ENCODE measurements at places on chromosomes 2 and 18.
A peak's percentile ranks its signal among the peaks of the same experiment; 100 is the strongest.

DNA sequence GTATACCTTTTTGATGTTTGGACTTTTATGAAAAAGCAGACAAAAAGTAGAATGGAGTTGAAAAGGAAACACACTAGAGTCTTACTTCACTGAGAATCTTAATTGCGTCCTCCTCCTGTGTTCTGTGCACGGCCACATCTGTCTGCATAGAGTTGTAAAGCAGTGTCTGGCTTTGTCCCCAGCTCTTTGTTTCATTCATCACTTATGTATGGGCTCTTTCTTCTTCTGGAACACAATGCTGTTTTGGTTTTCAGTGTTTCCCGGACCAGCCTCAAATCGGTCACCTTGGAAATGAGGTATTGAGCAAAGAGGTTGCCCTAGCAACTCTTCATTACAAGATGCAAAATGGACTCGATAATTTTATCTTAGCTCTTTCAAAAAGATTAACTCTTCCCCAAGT is 104.3 kb upstream of the CNGA3 start:
- DNase-seq: no peak

DNA sequence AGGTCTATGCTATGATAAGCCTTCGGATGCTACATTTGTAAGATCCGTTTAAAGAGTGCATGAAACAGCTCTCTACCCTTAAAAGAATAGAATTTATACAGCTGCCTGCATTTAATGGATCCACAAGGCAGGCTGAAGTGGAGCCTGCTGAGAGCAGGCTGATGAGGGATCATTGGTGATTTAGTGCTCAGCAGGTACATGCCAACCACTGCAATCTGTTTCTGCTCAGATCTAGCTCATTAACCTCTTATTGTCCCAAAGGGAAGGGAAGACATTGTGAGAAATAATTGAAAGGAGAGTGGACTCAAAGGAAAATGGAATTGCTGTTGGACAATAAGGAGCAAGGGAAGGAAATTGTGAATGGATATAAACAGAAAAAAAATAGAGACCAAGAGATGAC is 822.6 kb downstream of the TRIB2 start:
- no peak for DNase-seq

DNA sequence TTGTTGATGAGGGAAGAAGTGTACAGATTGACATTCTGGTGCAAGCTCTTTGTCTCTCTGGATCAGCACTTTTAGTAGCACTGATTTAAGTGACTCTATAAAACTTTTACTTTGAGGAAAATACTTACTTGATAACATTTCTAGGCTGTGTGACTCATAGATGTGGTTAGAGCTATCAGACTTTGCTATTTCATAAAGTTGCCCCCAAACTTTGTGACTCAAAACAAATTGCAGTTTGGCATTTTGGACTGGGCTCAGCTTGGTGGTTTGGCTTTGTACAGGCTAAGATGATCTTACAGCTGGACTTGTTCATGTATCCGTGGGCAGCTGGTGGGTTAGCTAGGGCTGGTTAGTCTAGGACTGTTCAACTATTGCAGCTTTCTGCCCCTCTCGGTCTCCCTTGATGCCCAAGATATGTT is 42.1 kb upstream of the GLS start:
- peak; percentile 41 for DNase-seq

DNA sequence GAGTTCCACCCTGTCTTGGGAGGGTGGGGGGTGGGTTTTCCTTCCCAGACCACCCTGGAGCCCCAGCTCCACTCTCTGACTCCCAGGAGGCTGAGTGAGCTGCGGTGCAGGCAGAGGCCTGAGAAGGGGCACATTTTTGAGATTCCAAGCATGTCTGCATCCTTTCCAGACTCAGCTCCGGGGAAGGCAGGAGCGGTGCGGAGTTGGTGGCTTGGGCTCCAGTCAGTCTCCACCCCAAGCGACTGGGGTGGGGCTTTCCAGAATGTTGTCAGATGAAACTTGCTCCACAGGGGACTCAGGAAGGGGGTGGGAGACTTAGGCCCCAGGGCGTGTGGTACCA is 44.2 kb upstream of the HS6ST1 start:
- DNase-seq: no peak

DNA sequence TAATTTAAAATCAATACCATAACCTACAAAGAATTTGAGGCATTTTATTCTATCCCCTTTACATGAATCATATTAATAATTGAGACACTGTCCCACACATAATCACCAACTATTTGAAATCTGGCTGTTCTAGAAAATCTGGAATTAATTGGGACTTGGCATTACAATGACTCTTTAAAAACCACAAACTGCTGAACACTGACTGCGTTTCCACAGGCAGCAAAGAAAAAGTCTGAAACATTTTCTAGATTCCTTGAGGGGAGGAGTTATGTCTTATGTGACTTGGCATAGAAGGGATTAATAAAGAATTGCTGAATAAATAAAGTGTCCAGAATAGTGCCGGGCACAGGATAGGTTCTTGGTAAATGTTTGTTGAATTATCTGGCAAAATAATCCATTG is 61.4 kb downstream of the GPR39 start:
- no peak for DNase-seq

- DNase-seq: no peak
Observed at GRCh38 chr2:173130496-173131465, 55.1 kb downstream of the MAP3K20 start.

DNA sequence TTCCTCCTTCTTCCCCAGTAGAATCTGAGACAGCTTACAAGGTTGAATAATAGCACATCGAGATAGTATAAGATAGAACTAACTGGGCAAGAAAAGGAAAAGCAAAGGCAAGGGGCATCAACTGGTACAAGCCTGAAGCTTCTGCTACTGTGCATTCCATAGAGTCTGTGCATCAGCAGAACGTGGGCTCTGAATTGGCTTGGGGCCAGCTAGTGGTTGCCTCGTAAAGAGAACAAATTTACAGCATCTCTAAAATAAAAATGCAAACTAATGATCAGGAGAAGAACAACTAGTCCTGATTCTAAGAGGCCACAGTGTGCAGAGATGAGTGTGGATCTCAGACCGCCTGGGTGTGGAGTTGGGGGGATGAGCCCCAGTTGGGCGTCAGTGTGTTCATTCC is 36.6 kb downstream of the UPP2 start:
- DNase-seq: no peak

- no peak for DNase-seq
Observed at GRCh38 chr18:58495634-58496033, 133.3 kb downstream of the ALPK2 start.

DNA sequence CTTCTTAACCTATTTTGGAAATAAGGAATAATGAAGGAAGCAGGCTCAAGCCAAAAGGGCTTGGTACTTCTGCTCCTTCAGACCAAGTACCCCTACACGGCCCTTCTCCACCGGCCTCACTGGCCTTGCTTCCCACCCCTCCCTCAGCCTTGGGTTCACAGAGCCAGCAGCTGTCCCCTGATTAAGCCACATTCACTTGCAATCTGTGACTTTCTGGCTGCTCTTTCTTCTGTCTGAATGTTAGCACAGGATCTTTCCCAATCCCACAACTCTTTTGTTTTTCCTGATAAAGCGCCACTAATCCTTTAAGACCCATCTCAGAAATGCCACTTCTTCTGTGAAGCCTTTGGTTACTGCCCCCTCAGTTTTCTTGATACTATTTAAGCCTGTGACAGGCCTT is 52.4 kb downstream of the REEP1 start:
- no peak for DNase-seq

DNA sequence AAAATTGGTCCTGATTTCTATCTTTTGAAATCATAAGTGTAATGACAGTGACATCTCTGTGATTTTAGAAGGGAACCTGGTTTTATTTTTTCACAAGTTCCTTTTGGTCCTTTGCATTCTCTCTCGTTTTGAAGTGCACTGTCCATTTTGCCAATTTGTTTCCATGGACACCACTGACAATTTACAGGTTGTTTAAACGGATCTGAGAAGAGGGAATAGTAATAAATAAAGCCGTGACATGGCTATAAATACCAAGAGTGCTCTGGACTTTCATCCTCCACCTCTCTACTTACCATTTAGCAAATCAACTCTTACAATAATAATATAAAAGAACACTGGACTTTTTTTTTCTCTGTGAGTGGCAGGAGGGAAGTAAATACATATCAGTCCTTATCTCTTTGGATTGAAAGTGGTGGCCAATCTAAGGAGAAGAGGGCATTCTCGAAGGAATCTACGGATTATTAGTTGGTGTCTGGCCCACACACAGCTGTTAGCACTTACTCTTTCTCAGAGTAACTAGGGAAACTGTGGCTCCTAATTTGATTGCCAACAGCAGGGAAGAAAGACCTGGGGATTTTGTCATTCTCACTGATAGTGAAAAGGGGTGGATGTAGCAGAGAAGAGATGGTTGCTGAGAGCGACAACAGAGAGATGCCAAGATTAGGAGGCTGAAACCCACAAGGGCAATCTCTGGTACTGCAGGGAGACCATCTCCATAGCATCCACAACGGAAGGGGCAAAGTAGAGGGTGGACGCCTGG is 108.7 kb upstream of the FSHR start:
- DNase-seq: no peak

- DNase-seq: no peak
Observed at GRCh38 chr18:2654169-2654927, 1.2 kb upstream of the SMCHD1 start.

GRCh38 chr2:211751848-211752247 is 786.8 kb downstream of the ERBB4 start:
- no peak for DNase-seq

- DNase-seq: no peak
Observed at GRCh38 chr2:62657783-62658182, 47.7 kb upstream of the EHBP1 start.

DNA sequence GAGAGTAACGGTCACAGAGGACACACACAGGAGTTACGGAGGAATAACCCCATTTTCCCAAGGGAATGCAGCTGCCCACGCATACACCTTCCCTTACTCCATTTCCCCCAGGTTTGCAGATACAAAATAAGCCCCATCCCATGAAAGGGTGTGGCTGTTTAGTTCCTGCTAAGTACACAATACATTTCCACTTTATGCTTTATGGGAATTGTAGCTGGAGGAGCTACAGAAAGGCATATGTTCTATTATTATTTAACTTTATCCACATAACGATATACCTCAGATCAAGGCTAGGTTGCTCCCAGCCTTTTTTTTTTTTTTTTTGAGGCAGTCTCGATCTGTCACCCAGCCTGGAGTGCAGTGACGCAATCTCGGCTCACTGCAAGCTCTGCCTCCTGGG is 22.7 kb upstream of the INO80D start:
- no peak for DNase-seq

- DNase-seq: no peak
Observed at GRCh38 chr18:3651266-3651665, 201.3 kb downstream of the TGIF1 start.

- no peak for DNase-seq
Observed at GRCh38 chr18:59735269-59735860, 38.1 kb upstream of the CCBE1 start.

- no peak for DNase-seq
Observed at GRCh38 chr2:174399171-174399570, 3.6 kb downstream of the SCRN3 start.

- DNase-seq: no peak
Observed at GRCh38 chr2:120534457-120534856, 188.5 kb downstream of the INHBB start.

DNA sequence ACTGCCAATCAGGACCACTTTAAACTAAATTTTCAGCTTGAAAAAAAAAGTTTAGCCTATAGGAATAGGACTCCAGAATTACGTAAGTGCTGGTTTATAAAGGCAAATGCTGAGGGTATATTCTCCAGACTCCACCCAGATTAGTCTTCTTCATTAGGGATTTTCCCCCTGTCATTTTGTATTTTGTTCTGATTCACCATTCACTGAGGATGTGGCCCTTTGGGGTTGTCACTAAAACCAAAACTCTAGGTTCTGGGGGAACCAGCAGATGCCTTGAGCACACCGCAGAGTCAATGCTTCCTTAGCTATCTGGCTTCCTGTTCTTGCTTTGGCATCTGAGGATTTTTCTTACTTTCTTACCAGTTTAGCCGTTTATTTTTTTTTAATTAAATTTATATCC is 10.5 kb downstream of the SCYGR4 start:
- peak; percentile 25 for DNase-seq

GRCh38 chr2:141641462-141641861 is 489.4 kb downstream of the LRP1B start:
- no peak for DNase-seq
